ENCODE measurements at places on chromosomes 7 and 10. TPM values are rescaled to one million over a fixed set of nuclear protein-coding genes. Genes with fewer than 3 reads are reported as not detected.
A peak's percentile ranks its signal among the peaks of the same experiment; 100 is the strongest.

- peak within 1 kb of the TSS; percentile 96 for H3K27ac ChIP-seq
- no peak for DNase-seq
- no peaks in the 10 kb centered on the region for H3K36me3 ChIP-seq
- peaks cover 13% of the 10 kb centered on the region for H3K27me3 ChIP-seq
- H3K4me3 ChIP-seq = peak within 1 kb of the TSS; percentile 91
These were observed at the start of gene HIP1 for GRCh38 chr7:75738604-75738974. TSS of gene HIP1 (minus strand) at chr7:75738941. CDS start at chr7:75738920, 21 bp downstream.

- H3K4me1 ChIP-seq = peaks cover 27% of the 10 kb centered on the region
- peak overlapping the region; percentile 85 for H3K4me3 ChIP-seq
- peaks cover 77% of the 10 kb centered on the region for H3K27me3 ChIP-seq
- H3K27ac ChIP-seq = no peak overlapping the region
- DNase-seq = no peak
These were observed 2.1 kb upstream of the HOXA1 start for GRCh38 chr7:27097686-27098577.

GRCh38 chr7:28520074-28521015, 108.0 kb downstream of the CREB5 start:
- DNase-seq = no peak
- H3K27ac ChIP-seq = no peak overlapping the region
- H3K4me1 ChIP-seq = peaks cover 5% of the 10 kb centered on the region
- H3K27me3 ChIP-seq = peaks cover 13% of the 10 kb centered on the region
- no peaks in the 10 kb centered on the region for H3K36me3 ChIP-seq

- H3K27me3 ChIP-seq = no peaks in the 10 kb centered on the region
- no peak overlapping the region for H3K27ac ChIP-seq
- H3K4me3 ChIP-seq = no peak overlapping the region
- peaks cover 14% of the 10 kb centered on the region for H3K4me1 ChIP-seq
These were observed 69.3 kb downstream of the SGMS1 start for GRCh38 chr10:50554376-50554994.

GRCh38 chr7:26237035-26237807, 35.7 kb downstream of the CBX3 start:
- no peak overlapping the region for H3K27ac ChIP-seq
- H3K27me3 ChIP-seq = peaks cover 2% of the 10 kb centered on the region
- H3K36me3 ChIP-seq = no peaks in the 10 kb centered on the region
- DNase-seq = no peak
- no peaks in the 10 kb centered on the region for H3K4me1 ChIP-seq

DNA sequence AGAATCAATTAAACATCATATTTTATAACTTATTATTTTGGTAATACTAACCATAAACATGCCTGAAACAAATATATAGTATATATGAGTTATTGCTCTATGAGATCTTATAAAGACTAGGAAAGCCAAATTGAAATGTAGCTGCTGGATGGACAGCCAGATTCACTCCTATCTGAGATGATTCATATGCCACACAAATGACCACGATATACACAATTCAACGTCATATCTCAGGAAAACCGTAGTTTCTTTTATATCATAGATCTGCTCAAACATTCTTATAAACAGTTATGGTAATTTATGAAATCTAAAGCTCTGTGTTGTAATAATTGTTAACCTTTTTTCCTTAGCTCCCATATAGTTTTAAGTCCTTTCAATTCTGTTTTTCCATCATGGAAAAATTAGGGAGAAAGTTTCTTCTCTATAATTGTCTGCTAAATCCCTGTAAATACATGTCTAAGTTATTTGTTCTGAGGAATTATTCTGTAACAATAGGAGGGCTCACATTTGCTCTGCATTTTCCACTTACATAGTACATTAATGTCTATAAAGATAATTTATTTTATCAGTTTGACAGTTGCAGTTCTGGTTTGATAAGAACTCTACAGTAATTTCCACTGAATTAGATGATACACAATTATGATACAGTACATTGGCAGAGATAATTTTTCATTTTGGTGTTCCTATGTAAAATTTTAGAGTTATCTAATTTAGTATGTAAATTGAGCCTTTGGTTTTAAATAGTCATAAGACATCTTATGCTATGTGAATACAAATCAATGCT, 42.7 kb downstream of the GNAT3 start:
- no peak overlapping the region for H3K4me3 ChIP-seq
- no peak overlapping the region for H3K27ac ChIP-seq
- no peaks in the 10 kb centered on the region for H3K4me1 ChIP-seq
- DNase-seq = no peak

- H3K27me3 ChIP-seq = no peaks in the 10 kb centered on the region
- H3K27ac ChIP-seq = peak overlapping the region; percentile 96
- peaks cover 39% of the 10 kb centered on the region for H3K36me3 ChIP-seq
- H3K4me1 ChIP-seq = peaks cover 84% of the 10 kb centered on the region
- DNase-seq = no peak
- peak overlapping the region; percentile 84 for H3K4me3 ChIP-seq
These were observed 69.8 kb downstream of the ADD3 start for GRCh38 chr10:110077436-110078130.

- H3K4me1 ChIP-seq = no peaks in the 10 kb centered on the region
- no peak for DNase-seq
- H3K27me3 ChIP-seq = no peaks in the 10 kb centered on the region
- no peaks in the 10 kb centered on the region for H3K36me3 ChIP-seq
- H3K27ac ChIP-seq = no peak overlapping the region
- H3K4me3 ChIP-seq = no peak overlapping the region
These were observed 190.5 kb downstream of the GLI3 start for GRCh38 chr7:42046483-42046882.

DNA sequence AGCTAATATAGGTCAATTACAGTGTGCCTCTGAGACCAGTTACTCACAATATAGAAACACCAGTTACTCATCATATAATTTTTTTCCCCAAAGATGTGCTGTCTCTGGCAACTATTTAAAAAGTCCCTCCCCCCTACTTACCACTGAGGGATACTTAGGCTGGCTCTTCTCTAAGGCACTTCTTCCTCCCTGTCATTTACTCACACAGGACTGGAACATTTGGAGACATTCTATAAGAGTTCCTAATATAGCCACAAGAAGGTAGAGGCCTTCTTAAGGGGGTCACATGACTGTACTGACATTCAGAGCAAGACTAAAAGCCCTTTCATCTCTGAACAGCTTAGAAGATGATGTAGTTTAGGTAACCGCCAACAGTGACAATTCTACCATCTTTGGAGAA, 44.4 kb upstream of the SLIT1 start:
- DNase-seq = no peak
- H3K4me1 ChIP-seq = peaks cover 3% of the 10 kb centered on the region
- H3K27ac ChIP-seq = no peak overlapping the region
- H3K36me3 ChIP-seq = peaks cover 57% of the 10 kb centered on the region
- H3K4me3 ChIP-seq = no peak overlapping the region

GRCh38 chr7:26071622-26072456, 80.2 kb upstream of the NFE2L3 start:
- peaks cover 27% of the 10 kb centered on the region for H3K27me3 ChIP-seq
- H3K4me1 ChIP-seq = no peaks in the 10 kb centered on the region
- no peak overlapping the region for H3K27ac ChIP-seq
- H3K36me3 ChIP-seq = no peaks in the 10 kb centered on the region
- no peak overlapping the region for H3K4me3 ChIP-seq
- no peak for DNase-seq

- peaks cover 22% of the 10 kb centered on the region for H3K4me1 ChIP-seq
- peak within 1 kb of the TSS; percentile 30 for H3K4me3 ChIP-seq
- DNase-seq = no peak
- no peaks in the 10 kb centered on the region for H3K36me3 ChIP-seq
- H3K27ac ChIP-seq = no peak within 1 kb of the TSS
These were observed at the start of gene AMZ1 for GRCh38 chr7:2687881-2688318. TSS of gene AMZ1 (plus strand) at chr7:2688202. CDS start at chr7:2700452, 12,250 bp downstream.

DNA sequence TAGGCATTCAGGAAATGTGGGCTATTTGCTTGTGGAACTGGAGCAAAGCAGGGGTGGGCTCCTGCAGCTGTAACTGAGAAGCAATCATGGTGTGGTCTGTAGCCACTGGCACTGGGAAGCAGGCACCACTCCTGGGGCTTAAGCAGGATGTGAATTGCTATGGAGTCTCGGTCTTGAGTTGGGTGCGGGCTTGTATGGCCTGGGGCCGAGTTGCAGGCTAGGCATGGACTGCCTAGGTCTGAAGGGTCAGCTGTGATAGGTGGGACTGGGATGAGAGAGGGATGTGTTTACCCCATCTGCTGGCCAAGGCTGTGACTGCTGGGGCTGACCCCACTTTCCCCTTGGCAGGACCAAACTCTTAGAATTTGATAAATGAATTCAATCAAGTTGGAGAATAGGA, 43.0 kb downstream of the ADCY1 start:
- H3K27ac ChIP-seq = no peak overlapping the region
- no peaks in the 10 kb centered on the region for H3K4me1 ChIP-seq
- no peaks in the 10 kb centered on the region for H3K36me3 ChIP-seq
- H3K27me3 ChIP-seq = no peaks in the 10 kb centered on the region

- no peak for DNase-seq
- H3K27me3 ChIP-seq = no peaks in the 10 kb centered on the region
- no peak overlapping the region for H3K27ac ChIP-seq
These were observed 1079.9 kb upstream of the LRRTM3 start for GRCh38 chr10:65845916-65846315.

- no peaks in the 10 kb centered on the region for H3K4me1 ChIP-seq
- no peaks in the 10 kb centered on the region for H3K36me3 ChIP-seq
These were observed 707.8 kb downstream of the XPNPEP1 start for GRCh38 chr10:109215291-109216075.

DNA sequence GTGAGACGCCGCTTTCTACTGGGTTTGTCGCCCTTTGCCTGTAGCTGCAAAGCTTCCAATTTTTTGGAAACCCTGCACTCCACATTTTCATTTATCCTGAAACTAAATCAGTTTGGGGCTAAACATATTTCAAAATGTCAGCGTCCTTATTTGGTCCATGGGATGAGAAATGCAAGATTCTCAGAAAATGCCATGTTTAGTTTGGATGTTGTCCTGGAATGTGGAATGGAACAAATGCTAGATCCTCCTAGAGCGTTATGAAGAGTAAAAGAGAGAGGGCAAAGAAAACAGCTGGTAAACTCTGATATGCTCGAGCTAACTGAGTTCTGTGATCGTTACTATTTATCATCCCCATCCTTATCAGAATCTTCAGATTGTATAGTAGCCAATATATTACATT, 236.9 kb downstream of the KLF6 start:
- DNase-seq = no peak
- no peak overlapping the region for H3K27ac ChIP-seq
- H3K36me3 ChIP-seq = no peaks in the 10 kb centered on the region
- peaks cover 16% of the 10 kb centered on the region for H3K27me3 ChIP-seq

DNA sequence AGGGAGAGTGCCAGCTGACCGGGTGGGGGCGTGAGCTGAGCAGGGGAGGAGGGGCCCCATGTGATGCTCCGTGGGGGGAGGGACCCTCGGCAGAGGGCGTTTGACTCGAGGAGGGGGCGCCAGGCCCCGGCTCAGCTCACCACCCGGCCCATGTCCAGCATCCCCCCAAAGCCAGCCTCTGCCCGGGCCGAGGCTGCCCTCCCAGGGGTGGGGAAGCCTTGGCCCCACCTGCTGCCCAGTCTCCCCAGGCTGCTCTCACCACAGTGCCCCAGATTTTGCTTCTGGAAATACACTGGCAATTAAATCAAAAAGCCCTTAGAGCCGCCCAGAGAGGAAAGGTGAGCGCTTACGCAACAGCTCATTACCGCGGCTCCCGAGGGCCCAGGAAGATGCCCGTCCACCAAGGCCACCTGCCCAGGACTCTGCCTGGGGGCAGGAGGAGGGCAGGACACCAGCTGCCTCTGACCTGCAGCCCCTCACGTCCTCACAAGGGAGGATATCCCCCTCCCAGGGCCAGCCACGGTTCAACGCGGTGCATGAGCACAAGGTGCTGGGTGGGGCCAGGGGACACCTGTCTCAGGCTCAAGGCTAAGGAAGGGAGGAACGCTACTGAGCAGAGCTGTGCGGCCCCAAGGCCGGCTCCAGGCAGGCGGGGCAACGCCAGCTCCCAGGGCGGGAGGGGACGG, 70.0 kb upstream of the INPP5A start:
- DNase-seq = no peak
- H3K4me1 ChIP-seq = peaks cover 5% of the 10 kb centered on the region
- no peak overlapping the region for H3K27ac ChIP-seq
- H3K36me3 ChIP-seq = no peaks in the 10 kb centered on the region
- H3K4me3 ChIP-seq = no peak overlapping the region
- peaks cover 8% of the 10 kb centered on the region for H3K27me3 ChIP-seq

DNA sequence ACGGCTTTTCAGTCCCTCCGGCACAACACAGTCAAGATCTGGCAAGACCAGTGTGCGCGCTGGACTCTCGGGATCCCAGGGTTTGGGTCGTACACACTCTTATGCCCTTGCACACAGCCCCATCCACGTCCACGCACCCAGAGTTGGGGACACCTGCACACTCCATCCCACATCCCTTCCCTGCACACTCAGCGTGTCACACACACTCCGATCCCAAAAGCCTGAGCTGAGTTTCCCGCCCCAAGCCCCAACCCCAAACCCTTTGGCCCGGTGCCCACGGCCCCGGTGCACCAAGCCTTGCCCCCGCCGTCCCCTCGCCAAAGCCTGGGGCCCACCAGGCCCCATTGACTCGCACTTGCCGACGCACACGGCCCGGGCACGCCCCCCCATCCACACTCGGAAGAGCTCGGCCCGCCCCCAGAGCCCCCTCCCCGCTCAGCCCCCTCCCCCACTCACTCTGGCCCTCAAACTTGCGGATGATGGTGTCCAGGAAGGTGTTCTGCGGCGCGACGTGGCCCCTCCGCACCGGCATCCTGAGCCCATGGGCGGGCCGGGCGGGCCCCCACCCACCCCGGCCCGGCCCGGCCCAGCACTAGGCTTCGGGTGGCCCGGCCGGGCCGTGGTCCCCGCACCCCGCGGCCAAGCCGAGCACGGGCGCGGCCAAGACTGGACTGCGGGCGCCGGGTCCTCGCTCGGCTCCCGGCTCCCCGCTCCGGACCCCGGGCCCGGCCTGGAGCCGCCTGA, 567 bp downstream of the KCNH2 start:
- peaks cover 54% of the 10 kb centered on the region for H3K27me3 ChIP-seq
- peak overlapping the region; percentile 56 for H3K4me3 ChIP-seq
- DNase-seq = no peak
- H3K27ac ChIP-seq = no peak overlapping the region
- peaks cover 28% of the 10 kb centered on the region for H3K4me1 ChIP-seq
- peaks cover 2% of the 10 kb centered on the region for H3K36me3 ChIP-seq

COL17A1 gene
- total RNA-seq = not detected

ADAM8 gene
- 75.5 TPM for total RNA-seq

ZNF32 gene
- total RNA-seq = 18.0 TPM

COBL gene
- total RNA-seq = not detected

ARL3 gene
- 4.7 TPM for total RNA-seq

COA1 gene
- total RNA-seq = 52.0 TPM

DNAH11 gene
- 2.3 TPM for total RNA-seq

PAPOLB gene
- total RNA-seq = 0.08 TPM

FKBP9 gene
- total RNA-seq = 0.55 TPM

HABP2 gene
- total RNA-seq = not detected

All from activated CD8-positive, alpha-beta T cell treated with anti-CD3 and anti-CD28 coated beads, Interleukin-2, amount 10 ng/mL, durations not matched to agents 7 days and 5 days (primary cell).